AG09319 (cell line): ENCODE measurements at places on chromosomes 1 and 21.

DNA sequence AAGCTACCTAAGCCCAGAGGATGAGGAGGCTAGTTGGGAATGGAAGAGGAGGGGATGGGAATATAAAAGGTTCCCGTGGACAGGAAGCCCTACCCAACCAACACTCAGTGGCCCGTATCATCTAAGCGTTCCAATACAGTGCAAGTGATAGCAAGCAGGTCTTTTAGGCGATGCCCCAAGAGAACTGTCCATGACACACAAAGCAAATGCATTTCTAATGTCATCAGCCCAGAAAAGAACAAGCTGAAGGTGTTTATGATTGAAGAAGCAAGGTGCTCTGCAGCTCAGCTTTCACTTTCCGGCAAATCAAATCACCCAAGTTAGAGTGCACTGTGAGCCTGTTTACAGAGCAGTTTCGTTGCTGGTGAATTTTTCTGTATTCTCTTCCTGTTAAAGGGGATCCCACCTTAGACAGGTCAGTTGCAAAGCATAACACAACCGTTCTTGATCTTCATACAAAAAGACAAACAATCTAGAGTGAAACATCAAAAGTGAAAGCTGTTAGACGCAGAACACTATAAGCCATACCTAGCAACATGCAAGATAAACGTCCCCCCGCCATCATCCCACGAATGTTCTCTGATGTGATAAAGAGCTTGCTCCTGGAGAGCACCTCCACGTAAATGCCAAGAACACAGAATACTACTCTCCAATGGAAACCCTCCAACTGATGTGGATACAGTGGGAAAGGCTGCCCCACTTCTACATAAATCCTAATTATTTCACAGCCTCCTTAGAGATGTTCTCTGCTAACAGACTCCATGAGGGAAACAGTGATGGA lies 54.0 kb downstream of the PGBD5 start:
- DNase-seq, result no peak

GRCh38 chr1:156366378-156367166 lies 2.4 kb upstream of the RHBG start:
- no peak for DNase-seq

DNA sequence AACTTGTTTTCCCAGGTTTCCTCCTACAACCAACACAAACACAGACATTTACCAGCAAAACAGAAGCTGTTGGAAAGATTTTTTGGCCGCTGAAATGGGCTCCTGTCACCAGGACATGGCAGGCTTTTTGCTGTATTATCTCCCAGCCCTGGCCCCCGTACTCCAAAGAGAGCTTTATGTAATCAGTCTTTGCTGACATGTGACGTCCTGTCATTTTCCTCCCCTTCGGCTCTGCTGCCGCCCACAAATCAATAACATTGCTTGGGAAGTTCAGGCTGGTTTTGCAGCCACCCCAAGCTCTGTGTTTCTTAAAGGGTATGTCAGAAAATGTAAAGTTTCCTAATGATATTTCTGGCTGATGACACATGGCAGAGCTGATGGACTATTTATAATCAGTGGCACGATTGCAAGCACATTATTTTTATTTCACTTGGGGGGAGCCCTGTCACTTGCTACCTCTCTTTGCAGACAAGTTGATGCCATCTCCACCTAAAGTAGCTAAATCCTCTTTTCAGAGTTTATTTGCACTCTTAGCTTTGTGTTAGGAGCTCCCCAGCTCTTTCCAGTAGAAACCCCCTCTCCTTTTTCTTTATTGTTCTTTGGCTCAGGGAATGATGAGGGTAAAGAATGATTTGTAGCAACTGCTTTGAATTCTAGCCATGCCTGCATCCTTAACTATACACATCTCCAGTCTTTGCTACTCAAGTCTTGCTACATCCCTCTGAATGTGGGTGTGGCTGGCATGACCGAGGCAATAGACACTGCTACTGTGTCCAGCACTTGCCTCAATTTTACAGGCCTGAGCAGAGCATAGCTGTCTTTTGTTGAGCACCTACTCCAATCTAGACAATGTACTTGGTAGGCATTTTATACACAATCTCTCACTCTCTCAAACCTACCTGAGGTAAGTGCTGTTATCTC lies 67.3 kb downstream of the ELAVL4 start:
- no peak for DNase-seq

GRCh38 chr1:244137725-244138124 lies 86.6 kb downstream of the ZBTB18 start:
- DNase-seq, result no peak

GRCh38 chr1:55384637-55385036 lies 169.5 kb upstream of the USP24 start:
- no peak for DNase-seq

- DNase-seq, result no peak
Measured at GRCh38 chr1:114316204-114316603, 162.5 kb upstream of the SYT6 start.

- no peak for DNase-seq
Measured at GRCh38 chr1:152048416-152049009, 11.7 kb upstream of the S100A11 start.

DNA sequence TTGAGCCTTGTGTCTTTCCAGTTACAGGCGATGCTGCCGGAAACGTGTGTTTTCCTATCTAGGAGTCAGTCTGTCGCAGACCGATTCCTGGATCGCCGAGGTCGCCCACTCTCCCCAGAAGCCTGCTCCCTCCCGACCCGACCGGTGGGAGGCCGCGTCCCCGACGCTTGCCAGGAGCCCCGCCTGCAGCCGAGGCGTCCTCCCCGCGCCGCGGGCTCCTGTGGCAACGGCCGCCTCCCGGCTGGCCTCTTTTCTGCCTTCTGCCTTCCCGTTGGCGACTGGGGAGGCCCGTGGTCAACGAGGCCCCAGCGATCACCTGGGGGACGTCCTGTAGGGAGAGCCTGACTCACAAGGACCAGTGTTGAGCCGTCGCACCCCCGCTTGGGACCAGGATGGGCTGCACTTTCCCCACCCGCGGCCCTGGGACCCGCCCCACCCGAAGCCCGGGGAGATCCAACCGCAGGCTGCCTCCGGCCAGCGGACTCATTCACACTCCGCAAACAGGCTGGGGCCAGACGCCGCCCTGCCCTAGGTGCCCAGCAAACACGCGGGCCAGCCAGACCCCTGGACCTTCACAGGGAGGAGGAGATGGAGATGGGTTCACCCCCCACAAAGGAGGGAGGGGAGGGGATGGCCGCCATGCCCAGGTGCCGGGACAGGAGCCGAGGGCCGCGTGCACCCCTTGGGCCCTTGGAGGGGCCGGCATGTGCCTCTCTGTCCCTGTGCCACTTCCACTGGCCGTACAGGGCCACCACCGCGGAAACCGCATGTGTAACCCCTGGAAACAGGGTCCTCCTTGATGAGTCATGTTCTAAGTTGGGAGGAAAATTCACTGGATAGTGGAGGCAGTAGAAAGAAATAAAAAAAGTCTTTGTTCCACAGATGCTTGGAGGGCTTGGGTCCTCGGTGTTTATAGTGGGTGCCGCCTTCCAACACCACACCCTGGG lies 7.2 kb upstream of the COL6A1 start:
- no peak for DNase-seq

- no peak for DNase-seq
Measured at GRCh38 chr1:18057623-18058022, 50.0 kb upstream of the IGSF21 start.

DNA sequence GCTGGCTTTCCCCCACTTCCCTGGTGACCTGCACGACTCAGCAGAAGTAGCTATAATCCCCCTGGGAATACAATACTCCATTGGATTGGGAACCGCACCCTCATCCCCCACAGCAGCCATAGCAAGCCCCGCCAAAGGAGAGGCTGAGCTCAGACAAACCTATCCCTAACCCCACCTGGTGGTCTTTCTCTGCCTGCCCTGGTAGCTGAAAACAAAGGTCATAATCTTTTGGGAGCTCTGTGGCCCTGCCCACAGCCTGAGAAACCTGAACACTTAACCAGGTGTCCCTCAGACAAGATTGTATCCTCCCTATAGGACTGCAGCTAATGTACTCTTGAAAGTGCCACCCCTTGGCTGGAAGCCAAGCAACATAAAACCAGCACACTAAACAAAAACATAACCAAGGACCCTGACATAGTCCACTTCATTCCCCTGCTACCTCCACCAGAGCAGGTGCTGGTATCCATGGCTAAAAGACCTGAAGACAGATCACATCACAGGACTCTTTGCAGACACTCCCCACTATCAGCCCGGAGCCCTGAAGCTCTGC lies 71.6 kb upstream of the RUNX1 start:
- no peak for DNase-seq

- no peak for DNase-seq
Measured at GRCh38 chr1:6386371-6386949, 7.1 kb downstream of the ACOT7 start.

DNA sequence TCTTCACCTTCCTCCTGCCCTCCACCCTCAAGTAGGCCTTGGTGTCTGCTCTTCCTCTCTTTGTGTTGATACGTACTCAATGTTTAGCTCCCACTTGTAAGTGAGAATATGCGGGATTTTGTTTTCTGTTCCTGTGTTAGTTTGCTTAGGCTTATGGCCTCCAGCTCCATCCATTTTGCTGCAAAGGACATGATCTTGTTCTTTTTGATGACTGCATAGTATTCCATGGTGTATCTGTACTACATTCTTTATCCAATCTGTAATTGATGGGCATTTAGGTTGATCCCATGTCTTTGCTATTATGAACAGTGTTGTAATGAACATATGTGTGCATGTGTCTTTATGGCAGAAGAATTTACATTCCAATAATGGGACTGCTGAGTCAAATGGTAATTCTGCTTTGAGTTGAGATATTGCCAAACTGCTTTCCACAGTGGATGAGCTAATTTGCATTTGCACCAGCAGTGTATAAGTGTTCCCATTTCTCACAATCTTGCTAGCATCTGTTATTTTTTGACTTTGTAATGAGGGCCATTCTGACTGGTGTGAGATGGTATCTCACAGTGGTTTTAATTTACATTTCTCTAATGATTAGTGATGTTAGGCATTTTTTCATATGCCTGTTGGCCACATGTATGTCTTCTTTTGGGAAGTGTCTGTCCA lies 272.7 kb downstream of the SDCCAG8 start:
- DNase-seq, result no peak

DNA sequence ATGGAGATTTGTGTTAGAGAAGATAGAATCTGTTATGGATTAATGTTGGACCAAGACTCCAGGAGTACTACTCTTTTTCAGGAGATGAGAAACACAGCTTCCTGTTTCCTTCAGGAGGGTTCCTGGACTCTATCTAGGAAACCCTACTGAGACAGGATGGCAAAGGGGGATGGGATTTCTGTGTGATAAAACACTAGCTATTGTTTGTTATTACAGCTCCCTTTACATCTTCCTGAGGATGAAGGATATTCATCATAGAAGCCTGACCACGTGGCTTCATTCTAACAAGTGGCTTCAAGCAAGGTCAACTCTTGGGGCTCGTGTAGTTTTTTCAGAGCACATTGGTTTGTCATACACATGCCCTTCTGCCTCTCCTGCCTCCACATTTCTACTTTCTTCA lies 33.3 kb downstream of the RGL1 start:
- no peak for DNase-seq

GRCh38 chr1:185601189-185601588 lies 133.0 kb upstream of the HMCN1 start:
- no peak for DNase-seq

DNA sequence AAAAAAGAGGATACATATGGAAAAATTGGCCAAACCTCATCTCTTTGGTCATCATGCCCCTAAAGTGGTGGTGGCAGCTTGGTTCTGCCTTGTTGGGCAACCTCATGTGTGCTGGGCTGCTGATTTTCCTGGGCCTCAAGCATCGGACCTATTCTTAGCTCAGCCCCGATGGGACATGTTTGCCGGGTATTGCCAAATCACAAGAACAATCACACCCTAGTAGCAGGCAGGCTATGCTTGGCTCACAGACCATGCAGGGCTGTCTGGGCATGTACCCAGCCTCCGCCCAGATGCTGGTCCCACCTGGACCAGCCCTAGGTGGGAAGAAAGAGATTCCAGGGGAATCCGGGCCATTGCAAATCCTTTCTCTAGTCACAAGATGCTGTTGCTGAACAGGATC lies 189.4 kb upstream of the FGGY start:
- DNase-seq, result no peak

- no peak for DNase-seq
Measured at GRCh38 chr21:36690628-36691554, 8.0 kb upstream of the SIM2 start.

- DNase-seq, result no peak
Measured at GRCh38 chr1:79693441-79694114, 687.0 kb upstream of the ADGRL4 start.

DNA sequence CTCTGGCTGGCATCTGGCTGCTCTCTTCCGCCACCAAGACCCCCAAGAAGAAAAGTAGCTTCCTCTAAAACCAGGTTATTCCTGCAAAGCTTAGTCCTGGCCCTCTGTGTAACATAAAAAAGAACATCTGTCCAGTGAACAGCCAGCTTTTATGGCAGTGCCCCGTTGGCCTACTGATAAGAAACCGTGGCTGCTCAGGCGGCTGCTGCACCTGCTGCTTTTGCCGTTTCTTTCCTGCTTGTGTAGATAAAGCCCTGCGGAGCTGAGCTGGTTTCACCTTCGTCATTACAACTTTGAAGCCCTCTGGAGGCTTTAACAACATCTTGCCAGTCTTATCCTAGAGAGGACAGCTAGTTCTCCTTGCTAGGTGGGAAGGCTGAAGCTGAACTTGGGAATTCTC lies 20.5 kb downstream of the ELAPOR1 start:
- DNase-seq, result no peak

DNA sequence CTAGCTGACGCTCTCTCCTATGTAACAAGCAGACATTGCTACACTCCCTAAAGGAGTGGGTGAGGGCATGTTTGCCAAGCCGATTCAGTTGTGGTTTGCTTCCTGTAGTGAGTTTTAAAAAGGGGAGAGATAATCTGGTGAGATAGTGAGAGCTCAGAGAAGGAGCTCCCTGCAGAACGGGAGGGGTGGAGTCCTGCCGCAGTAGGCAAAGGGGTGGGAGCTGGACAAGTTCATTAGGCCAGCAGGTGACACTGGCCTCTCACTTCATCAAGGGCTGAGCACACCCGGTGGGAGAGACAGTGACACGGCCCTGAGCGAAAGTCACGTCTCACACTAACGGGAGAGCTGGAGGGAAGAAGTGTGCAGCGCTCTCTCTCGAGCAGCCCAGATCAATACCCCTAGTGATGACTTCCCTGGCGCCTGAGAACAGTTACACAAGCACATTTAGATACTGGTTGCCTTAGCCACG lies 144.0 kb upstream of the CD34 start:
- no peak for DNase-seq

DNA sequence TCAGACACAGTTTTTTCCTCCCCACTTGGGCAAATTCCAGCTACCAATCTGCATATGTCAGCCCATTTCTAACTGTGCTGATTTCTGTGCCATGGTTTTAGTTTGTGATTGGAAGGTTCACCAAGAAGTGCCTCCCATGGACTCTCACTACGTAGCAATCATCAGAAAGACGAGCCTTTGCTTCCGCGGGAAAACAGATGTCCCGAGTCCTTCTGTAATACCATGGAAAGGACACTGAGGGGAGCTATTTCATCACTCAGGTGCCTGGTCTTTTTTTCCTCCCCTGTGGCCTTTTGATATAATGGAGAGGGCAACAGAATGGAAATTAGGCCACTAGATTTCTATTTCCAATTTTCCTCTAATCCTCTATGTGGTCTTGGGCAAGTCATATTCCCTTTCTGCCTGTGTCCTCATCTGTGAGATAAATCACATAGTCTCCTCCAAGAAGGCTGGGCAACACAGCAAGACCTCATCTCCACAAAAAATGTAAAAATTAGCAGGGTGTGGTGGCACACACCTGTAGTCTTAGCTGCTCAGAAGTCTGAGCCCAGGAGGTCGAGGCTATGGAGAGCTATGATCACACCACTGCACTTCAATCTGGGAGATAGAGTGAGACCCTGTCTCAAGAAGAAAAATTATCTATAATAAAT lies 24.8 kb downstream of the LEMD1 start:
- no peak for DNase-seq
